ENCODE measurements at places on chromosomes 12 and 14. TPM values are rescaled to one million over a fixed set of nuclear protein-coding genes. Genes with fewer than 3 reads are reported as not detected.
A peak's percentile ranks its signal among the peaks of the same experiment; 100 is the strongest.

Gene NAV3
- not detected for total RNA-seq

Gene PTPRB
- total RNA-seq: not detected

Gene EXOC3L4
- not detected for total RNA-seq

Gene LRP6
- total RNA-seq: 2.4 TPM

Gene BMAL2
- 22.4 TPM for total RNA-seq

Gene DEPDC4
- total RNA-seq: 1.2 TPM

Gene TMEM121
- total RNA-seq: 14.2 TPM

Gene ASB2
- total RNA-seq: 98.0 TPM

Gene GXYLT1
- total RNA-seq: 11.6 TPM

- H3K36me3 ChIP-seq: no peaks in the 10 kb centered on the region
- DNase-seq: no peak
- H3K27me3 ChIP-seq: no peaks in the 10 kb centered on the region
- H3K4me1 ChIP-seq: no peaks in the 10 kb centered on the region
- H3K4me3 ChIP-seq: no peak overlapping the region
Observed at GRCh38 chr12:4177262-4177661, 96.3 kb upstream of the CCND2 start.

- H3K36me3 ChIP-seq: no peaks in the 10 kb centered on the region
- H3K4me3 ChIP-seq: no peak overlapping the region
- H3K27ac ChIP-seq: no peak overlapping the region
Observed at GRCh38 chr14:68950111-68950510, 29.0 kb downstream of the ACTN1 start.

DNA sequence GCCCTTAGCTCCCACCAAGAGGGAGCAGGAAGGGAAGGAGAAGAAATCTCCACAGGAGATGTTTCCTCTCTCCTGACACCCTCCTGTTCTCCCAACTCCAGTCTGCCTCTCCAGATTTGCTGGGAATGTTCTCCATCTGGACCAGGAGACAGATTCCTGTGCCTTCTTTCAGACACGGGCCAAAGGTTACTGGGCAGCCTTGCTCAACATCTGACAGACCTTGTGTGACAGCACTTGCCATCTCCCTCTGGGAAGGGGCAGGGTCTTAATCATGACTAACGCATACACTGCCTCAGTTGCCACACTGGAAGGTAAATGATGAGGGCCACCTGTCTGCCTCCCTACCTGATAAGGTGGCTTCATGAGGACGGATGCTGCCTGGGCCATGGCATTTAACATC is 2.5 kb upstream of the TTC7B start:
- no peaks in the 10 kb centered on the region for H3K36me3 ChIP-seq
- no peak overlapping the region for H3K4me3 ChIP-seq
- H3K4me1 ChIP-seq: peaks cover 10% of the 10 kb centered on the region
- H3K27ac ChIP-seq: no peak overlapping the region
- DNase-seq: no peak
- no peaks in the 10 kb centered on the region for H3K27me3 ChIP-seq

DNA sequence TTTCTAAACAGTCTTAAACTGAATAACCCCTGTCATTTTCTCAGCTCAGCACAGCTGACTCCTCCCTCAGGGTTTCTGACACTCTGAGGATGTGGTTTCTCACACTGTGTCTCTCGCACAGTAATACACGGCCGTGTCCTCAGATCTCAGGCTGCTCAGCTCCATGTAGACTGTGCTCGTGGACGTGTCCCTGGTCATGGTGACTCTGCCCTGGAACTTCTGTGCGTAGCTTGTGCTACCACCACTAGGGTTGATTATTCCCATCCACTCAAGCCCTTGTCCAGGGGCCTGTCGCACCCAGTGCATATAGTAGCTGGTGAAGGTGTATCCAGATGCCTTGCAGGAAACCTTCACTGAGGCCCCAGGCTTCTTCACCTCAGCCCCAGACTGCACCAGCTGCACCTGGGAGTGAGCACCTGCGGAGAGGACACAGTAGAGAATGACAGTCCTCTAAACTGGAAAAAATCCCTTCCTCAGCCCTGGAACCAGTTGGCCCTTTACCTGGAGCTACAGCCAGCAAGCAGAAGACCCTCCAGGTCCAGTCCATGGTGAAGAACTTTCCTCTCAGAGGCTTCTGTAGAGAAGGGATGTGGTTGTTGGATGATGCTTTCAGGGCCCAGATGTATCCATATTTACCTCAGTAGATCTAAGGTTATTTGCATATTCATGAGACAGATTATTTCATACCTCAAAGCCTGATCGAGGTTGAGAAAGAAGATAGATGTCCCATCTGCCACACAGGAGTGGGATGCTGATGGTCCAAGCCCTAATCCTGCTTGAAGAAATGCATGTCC is 984.8 kb downstream of the TMEM121 start:
- peak; percentile 78 for DNase-seq
- H3K27me3 ChIP-seq: no peaks in the 10 kb centered on the region
- H3K36me3 ChIP-seq: no peaks in the 10 kb centered on the region
- H3K27ac ChIP-seq: peak overlapping the region; percentile 48
- peak overlapping the region; percentile 30 for H3K4me3 ChIP-seq

- no peak overlapping the region for H3K27ac ChIP-seq
- no peaks in the 10 kb centered on the region for H3K36me3 ChIP-seq
- no peaks in the 10 kb centered on the region for H3K4me1 ChIP-seq
- no peak overlapping the region for H3K4me3 ChIP-seq
- DNase-seq: no peak
- H3K27me3 ChIP-seq: no peaks in the 10 kb centered on the region
Observed at GRCh38 chr12:27958675-27959074, 13.9 kb downstream of the PTHLH start.

GRCh38 chr14:28772613-28773012 is 6.0 kb downstream of the FOXG1 start:
- H3K4me1 ChIP-seq: no peaks in the 10 kb centered on the region
- no peak overlapping the region for H3K27ac ChIP-seq
- peaks cover 5% of the 10 kb centered on the region for H3K27me3 ChIP-seq
- H3K4me3 ChIP-seq: no peak overlapping the region
- H3K36me3 ChIP-seq: no peaks in the 10 kb centered on the region

DNA sequence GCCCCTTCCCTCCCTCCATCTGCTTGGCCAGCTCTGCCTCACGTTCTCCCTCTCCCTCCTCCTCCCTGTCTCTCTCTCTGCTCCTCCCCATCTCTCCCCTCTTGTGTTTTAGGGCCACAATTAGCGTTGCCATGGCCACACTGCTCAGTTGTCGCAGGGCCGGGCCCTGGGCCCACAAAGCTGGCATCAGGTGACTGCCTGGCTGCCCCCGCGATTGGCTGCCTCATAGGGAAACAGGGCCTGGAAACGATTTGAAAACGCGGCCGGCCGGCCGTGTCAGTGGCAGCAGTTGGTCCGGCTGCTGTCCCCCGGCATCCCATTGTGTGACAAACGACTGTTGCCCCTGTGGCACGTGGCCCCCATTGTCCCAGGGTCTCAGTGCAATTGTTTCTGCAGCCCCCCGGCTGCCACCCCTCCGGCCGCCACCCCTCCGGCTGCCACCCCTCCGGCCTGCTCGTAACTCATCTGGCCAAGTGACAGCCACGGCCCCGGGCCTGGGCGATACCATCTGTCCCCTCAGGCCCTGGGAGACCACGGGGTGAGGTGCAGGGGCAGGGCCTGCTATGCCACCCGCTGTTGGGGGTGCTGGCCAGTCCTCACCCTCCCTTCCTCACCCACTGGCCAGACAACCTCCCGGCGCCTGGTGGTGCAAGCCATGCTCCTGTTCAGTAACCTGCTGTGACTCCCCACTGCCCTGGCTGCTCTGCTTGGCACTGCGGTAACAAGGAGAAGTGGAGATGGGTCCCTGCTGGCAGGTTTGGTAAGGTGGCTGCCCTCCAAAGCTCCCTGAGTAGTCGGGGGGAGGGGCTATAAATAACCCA is 17.4 kb downstream of the FOXN4 start:
- DNase-seq: no peak
- no peaks in the 10 kb centered on the region for H3K36me3 ChIP-seq
- H3K27me3 ChIP-seq: no peaks in the 10 kb centered on the region
- H3K4me3 ChIP-seq: no peak overlapping the region
- H3K4me1 ChIP-seq: no peaks in the 10 kb centered on the region

GRCh38 chr14:26334288-26334687 is 263.5 kb downstream of the NOVA1 start:
- H3K27me3 ChIP-seq: no peaks in the 10 kb centered on the region
- no peak overlapping the region for H3K4me3 ChIP-seq
- no peak for DNase-seq
- no peaks in the 10 kb centered on the region for H3K4me1 ChIP-seq

DNA sequence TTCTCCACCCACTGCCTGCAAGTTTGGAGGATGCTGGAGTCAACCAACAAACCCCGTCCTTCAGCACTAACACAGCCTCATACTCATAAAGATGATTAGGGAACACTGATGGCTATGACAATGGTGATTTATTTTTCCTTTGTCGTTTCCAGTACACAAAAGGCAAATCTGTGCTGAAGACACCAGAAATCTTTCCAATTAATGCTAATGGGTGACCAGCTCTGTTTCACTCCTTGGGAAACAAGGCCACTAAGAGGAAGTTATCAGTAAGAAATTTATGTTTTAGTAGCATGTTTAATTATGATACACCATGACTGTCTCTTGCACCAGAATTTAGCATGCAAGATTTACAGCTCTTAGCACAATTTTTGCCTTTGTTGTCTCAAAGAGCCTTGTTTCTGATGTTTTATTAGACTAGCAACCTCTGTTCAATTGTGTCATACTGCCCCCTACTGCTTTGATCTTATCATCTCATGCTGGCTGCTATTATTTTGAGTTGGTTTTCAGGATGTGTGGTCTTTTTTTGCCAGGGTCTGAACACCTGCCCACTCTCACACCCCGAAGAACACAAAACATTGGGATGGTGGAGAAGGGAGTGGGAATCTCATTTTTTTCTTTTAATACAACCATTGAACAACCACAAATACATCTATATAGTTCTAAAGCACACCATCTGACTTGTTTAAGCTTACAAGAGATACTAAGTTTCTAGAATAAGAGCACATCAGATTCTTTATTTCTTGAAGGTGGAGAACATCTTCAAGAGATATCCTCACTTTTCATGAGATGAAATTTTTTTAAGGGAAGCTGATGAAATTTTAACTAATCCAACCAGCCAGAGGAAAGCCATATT is 160.9 kb downstream of the SPTSSA start:
- no peaks in the 10 kb centered on the region for H3K27me3 ChIP-seq
- no peak overlapping the region for H3K27ac ChIP-seq
- no peaks in the 10 kb centered on the region for H3K36me3 ChIP-seq
- no peak for DNase-seq

GRCh38 chr14:22320362-22320750 is 268.7 kb downstream of the DAD1 start:
- no peaks in the 10 kb centered on the region for H3K27me3 ChIP-seq
- H3K4me1 ChIP-seq: no peaks in the 10 kb centered on the region
- no peaks in the 10 kb centered on the region for H3K36me3 ChIP-seq
- H3K27ac ChIP-seq: no peak overlapping the region
- H3K4me3 ChIP-seq: no peak overlapping the region
- no peak for DNase-seq

DNA sequence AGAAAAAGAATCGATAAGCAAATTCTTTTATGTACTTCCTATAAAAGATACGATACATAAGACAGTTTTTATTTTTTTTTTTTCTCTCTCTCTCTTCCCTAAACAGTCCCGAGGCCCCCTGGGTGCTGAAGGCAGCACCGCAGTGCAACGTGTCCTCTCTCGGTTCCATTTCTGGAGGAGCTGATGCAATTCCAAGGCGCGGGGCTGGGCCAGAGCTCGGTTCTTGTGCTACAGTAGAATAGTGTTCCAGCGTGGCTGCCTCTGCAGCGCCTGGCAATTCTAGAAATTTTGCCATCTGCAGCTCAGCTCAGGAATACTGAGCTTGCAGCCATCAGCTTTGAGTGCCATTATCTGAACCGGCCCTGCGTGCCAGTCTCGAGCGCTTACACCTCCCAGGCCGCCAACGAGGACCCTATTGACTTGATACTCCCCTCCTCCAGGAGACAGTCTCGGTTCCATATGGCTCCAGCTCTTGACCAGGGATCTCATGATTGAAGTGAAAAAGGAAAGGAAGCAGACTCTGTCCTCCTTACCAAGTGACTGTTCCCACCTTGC is 630 bp downstream of the ALDH1L2 start:
- H3K4me1 ChIP-seq: peaks cover 10% of the 10 kb centered on the region
- no peak for DNase-seq
- peak overlapping the region; percentile 48 for H3K27ac ChIP-seq

- H3K4me3 ChIP-seq: no peak overlapping the region
- no peaks in the 10 kb centered on the region for H3K27me3 ChIP-seq
- no peaks in the 10 kb centered on the region for H3K36me3 ChIP-seq
Observed at GRCh38 chr12:31221551-31221945, 104.4 kb downstream of the SINHCAF start.

DNA sequence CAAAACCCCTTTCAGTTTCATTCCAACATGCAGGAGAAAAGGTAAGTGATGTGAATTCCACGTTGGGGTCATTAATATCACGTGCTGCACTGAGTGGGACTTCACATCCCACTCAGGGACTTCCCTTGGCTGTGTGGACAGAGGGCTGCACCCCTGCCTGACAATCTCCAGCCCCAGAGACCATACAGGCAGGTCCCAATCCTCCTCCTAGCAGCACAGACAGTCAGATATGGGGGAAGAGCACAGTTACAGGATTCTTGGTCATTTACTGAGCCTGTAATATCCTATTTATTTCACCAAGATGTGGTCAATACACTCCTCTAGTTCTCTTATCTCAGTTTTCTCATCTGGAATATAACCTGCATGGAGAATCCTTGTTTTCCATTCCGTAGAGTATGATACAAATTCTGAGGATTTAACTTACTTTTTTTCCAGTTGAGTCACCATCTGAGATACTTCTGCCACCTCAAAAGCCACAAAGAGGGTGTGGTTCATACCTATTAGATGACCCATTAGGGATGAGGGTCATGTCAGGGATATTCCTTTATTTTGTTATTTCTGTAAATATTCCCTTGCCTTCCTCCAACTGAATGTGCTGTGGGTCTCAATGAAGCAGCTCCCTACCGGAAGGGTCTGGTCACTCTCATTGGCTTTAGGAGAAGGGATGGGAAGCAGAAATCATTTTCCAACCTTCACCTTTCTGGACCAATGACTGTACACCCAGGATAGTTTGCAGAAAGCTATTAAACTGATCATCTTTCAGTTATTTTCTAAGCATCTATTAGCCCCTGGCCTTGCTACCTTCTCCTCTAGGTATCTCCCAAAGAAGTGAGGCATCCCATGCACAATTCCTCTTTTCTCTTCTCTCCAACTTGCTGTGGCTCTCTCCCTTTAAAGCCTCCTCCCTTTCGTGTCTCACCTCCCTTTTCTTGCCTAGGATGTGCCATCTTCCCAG is 43.0 kb upstream of the NTF3 start:
- no peak overlapping the region for H3K4me3 ChIP-seq
- no peaks in the 10 kb centered on the region for H3K4me1 ChIP-seq
- H3K27ac ChIP-seq: no peak overlapping the region
- H3K36me3 ChIP-seq: no peaks in the 10 kb centered on the region
- H3K27me3 ChIP-seq: no peaks in the 10 kb centered on the region

GRCh38 chr12:15435597-15435996 is 113.3 kb downstream of the PTPRO start:
- H3K36me3 ChIP-seq: no peaks in the 10 kb centered on the region
- no peak overlapping the region for H3K4me3 ChIP-seq
- no peaks in the 10 kb centered on the region for H3K4me1 ChIP-seq
- H3K27ac ChIP-seq: no peak overlapping the region

- no peaks in the 10 kb centered on the region for H3K27me3 ChIP-seq
- no peak overlapping the region for H3K4me3 ChIP-seq
- H3K27ac ChIP-seq: no peak overlapping the region
Observed at GRCh38 chr14:49792618-49793017, 24.7 kb downstream of the KLHDC2 start.

GRCh38 chr14:60989599-60989998 is 8.6 kb downstream of the SLC38A6 start:
- no peak overlapping the region for H3K4me3 ChIP-seq
- no peak overlapping the region for H3K27ac ChIP-seq
- H3K36me3 ChIP-seq: no peaks in the 10 kb centered on the region
- no peaks in the 10 kb centered on the region for H3K27me3 ChIP-seq
